ENCODE measurements at places on chromosomes 4 and X.

DNA sequence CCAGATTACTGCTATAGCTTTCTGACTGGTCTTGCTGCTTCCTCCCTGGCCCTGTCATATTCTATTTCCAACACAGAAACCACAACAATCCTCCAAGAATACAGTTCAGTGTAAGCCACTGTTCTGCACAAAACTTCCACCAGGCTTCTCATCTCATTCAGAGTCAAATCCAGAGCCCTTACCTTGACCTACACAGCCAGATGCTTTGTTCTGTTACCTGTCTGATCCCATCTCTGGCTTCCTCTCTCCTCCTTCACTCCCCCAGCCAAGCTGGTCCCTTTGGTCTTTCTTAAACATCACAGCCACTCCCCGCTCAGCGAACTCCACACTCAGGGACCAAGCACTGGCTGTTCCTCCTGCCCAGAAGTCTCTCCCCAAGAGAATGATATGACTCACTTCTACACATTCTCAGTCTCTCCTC, 84.8 kb upstream of the BMP2K start:
- DNase-seq = no peak

GRCh38 chrX:24248042-24248441, 65.8 kb downstream of the SUPT20HL2 start:
- DNase-seq = no peak

GRCh38 chr4:1933700-1934099, 62.5 kb downstream of the NSD2 start:
- DNase-seq = no peak

DNA sequence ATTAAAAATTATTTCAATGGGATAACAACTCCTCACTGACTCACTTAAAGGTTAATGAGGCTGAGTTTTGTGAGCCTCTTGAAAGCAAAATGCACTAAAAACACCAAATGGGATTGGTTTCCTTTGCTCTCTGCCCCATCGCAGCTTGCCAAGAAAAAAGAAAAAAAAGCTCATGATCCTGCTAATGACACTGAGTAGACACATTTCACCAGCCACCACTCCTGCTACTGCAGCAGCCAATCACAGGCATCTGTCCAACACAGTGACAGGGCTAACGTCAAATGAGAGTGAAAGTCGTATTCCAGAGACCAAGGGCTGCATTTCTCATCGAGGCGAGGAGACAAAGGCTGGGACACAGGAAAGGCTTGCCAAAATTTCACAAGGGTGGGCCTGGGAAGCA, 5.2 kb downstream of the APBB2 start:
- DNase-seq = no peak

DNA sequence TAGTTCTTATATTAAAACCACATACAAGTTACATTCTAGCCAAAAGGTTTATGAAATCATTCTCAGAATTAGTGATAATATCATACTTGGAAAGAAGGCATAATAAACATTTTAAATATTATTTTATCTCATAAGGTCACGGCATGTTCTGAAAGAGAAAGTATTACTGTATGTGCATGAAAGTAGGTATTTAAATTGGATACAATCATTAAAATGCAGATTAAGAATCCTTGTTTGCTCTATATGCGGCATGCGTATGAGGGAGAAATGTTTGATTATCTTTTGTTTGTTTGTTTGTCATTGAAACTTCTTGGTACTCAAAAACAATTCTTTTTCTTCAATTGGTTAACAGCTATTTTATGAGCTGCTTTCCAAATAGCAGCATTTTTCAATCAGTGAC, 183.9 kb upstream of the TLL1 start:
- no peak for DNase-seq

DNA sequence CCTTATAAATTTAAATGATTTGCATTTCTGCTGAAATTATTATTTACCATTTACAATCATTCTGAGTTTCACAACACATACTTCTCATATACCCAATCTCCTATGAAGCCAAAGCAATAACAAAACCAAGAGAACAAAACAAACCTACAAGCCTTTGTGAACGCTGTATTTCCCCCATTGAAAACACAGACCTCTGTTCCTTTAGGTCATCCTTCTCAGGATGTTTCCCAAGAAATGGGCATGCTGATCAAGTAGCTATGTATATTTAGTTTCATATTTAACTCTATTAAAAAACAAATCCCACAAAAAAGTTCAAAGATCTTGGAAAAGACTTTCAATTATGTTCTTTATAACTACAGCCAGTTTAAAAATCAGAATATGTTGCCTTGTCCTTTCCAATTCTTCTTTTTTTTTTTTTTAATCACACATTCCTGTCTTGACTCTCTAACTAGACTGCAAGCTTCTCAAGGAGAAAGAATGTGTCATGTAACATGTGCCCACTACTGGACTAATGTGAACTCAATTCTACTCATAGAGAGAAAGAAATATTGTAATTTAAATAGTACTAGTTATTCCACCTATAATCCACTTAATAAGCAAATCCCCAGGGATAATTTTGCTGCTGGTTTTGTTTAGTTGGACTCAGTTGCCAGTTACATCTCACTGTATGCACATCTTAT, 84.3 kb upstream of the PRSS48 start:
- no peak for DNase-seq

- no peak for DNase-seq
Observed at GRCh38 chrX:115892056-115892708, 278.4 kb upstream of the AGTR2 start.

DNA sequence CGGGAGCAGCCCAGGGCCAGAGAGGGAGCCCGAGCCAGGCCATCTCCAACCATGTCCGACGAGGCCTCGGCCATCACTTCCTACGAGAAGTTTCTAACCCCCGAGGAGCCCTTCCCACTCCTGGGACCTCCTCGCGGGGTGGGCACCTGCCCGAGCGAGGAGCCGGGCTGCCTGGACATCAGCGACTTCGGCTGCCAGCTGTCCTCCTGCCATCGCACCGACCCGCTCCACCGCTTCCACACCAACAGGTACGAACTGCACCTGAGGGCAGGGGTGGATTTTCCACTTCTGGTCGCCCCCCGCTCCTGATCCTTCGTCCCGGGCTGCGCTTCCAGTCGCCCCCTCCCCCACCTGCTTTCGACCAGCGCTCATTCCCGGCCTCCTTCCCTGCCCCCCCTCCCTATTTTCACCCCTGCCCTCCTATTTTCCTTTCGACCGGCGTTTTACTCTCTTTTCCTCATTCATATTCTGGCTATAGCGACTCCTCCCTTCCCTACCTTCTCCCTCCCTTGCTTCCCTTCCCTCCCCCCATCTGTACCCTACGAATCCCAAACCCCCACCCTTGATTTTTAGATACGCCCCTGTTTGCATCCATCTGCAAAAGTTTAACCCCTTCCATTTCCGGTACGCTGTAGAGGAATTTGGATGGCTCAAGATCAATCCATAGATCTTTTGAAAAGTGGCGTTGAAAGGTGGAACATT, 633 bp downstream of the FAM199X start:
- no peak for DNase-seq

GRCh38 chrX:28847423-28847822, 260.2 kb downstream of the IL1RAPL1 start:
- DNase-seq = no peak

GRCh38 chr4:96389770-96390169, 549.9 kb downstream of the PDHA2 start:
- DNase-seq = no peak

GRCh38 chr4:55004831-55005230, 120.6 kb downstream of the KDR start:
- no peak for DNase-seq

DNA sequence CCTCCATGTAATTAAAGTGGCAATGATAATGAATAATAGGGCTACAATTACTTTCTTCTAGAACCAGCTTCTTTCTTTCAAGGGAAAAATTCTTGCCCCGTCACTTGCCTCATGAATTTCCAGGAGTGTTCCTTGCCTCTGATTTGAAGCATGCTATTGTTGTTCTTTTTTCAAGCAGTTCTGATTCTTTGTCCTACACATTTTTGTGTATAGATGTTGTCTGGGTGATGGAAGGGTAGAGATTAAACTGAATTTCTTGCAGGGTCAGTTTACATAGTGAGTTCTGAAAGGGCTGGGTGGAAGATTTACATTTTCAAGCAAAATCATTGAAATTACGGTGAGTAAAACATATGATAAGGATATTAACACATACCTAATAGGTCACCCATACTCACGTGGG, 107.0 kb upstream of the TENM3 start:
- no peak for DNase-seq

- DNase-seq = no peak
Observed at GRCh38 chr4:95156452-95156765, 392.4 kb downstream of the UNC5C start.

DNA sequence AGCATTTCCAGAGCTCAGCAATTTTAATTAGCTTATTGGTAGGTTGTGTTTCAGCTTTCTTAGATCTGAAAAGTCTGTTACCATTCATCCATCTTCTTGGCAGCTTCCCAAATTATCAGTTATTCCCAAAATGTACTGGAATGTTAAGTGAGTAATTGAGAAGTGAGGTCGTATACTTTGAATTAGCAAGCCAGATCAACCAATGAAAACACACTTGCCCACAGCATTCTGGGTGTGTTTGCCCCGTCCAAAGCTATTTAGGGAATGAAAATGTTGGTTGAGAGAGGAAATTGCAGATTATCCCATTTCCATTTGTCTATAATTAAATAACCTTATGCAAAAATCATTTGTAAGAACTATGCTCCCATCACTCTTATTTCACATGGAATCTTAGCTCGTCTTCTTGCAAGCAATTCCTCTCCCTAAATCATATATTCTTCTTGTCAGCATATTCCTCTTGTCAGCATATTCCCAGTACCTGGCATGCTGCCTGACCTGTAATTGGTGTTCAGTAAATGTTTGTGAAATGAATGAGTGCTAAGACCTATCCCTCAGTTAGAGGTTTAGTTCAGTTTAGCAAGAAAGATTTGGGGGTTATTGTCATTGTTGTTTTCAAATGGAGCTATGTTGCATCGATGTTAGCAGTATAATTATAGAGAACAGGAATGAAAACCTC, 23.3 kb upstream of the ANTXR2 start:
- no peak for DNase-seq

GRCh38 chr4:139319571-139319970, 17.3 kb upstream of the NDUFC1 start:
- DNase-seq = no peak

DNA sequence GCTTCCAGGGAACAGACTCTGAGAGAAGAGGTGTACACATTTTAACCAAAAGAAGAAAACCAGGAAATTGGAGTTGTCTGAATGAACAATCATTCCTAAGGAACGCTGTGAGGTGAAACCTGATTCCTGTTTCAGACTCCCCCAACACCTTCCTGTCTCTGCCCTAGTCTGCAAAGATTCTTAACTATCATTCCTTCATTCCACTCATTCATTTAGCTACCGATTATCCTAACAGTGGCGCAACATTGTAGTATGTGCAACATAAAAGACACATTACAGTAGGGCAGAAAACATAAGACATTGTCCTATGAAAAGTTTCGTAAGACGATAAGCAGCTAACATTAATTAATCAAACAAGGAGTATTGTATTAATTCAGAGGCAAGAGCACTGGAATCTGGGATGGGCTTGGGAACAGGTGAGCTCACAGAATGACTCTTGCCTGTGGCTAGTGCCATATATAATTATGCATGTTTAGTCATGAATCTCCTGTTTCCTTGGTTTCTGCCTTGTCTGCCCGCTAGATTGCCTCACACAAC, 23.8 kb upstream of the ADH7 start:
- no peak for DNase-seq

DNA sequence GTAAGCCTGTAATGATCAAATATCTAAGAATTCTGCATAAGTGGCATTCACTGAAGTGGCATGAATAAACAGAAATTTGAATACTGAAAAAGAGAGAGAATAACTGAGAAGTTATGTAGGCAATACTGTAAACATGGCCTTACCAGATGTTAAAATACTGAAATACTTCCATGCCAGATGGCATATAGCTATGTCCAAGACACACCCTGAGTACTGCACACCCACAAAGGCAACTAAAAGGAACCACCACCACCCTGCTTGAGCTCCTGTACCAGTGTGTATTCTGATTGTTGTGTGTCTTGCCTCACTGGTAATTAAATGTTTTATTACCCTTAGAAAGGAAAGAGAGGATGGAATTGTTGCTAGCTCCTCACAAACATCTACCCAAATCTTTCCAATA, 192.1 kb downstream of the ADAMTS3 start:
- DNase-seq = no peak

DNA sequence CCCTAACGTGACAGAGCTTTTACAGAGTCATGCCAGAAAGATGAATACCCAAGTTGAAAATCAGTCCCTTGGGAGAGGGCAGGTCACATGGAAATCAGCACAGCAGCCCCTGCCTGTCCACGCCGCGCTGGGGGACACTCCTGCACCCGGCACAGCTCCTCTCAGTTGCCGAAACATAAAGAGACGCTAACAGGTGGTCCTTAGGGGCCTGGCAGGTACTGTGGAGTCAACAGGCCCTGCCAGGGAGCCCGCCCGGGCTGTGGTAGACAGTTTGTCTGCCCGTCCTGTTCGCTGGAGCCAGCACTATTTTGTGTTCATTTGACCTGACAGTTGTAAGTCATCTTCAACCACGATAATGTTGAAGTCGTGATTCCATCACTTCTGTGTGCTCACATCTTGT, 30.5 kb downstream of the NELFA start:
- no peak for DNase-seq

- no peak for DNase-seq
Observed at GRCh38 chrX:96407501-96407900, 277.1 kb upstream of the DIAPH2 start.

DNA sequence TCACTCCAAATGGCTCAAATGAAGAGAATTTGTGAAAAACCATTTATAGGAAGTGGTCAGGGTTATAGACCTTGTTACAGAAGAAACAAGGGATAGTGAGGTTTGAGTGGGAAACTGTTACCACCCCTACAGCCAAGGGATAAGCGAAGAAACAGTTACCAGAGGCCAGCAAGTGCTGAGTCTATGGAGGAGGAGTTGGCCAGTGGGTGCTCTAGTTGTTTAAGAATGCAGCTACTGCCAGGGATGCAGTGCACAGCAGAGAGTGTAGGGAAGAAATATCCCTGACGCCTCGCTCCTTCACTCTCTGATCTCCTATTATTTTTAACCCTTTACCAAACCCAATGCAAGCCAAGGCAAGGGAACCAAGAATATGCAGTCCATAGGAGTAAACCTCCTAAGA, 15.2 kb upstream of the SYTL4 start:
- no peak for DNase-seq

DNA sequence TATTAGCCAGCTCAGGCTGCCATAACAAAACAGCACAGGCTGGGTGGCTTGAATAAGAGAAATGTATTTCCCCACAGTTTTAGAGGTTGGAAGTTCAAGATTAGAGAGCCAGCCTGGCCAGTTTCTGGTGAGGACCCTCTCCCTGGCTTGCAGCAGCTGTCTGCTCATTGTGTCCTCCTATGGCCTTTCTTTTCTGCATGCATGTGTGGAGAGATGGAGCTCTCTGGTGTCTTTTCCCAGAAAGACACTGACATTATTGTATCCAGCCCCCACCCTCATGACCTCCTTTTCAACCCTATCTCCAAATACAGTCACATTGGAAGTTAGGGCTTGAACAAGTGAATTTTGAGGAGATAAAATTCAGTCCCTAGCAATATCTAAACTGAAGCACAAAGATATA, 263.8 kb upstream of the PABPC4L start:
- no peak for DNase-seq

GRCh38 chrX:100743009-100743607, 11.2 kb upstream of the SYTL4 start:
- peak; percentile 49 for DNase-seq

- no peak for DNase-seq
Observed at GRCh38 chr4:71268166-71268565, 70.7 kb upstream of the SLC4A4 start.

- DNase-seq = peak; percentile 9
Observed at GRCh38 chr4:132770776-132771175, 378.3 kb upstream of the PCDH10 start.

GRCh38 chr4:102751941-102752340, 8.8 kb downstream of the MANBA start:
- no peak for DNase-seq

All from CMK (cell line).